Stimulated activated CD8-positive, alpha-beta memory T cell treated with anti-CD3 and anti-CD28 coated beads, Interleukin-7, amount 100 ng/mL, for 1 hour (primary cell): ENCODE measurements at places on chromosomes 4 and X.

- no peak for DNase-seq
These were observed 310.9 kb upstream of the MAOA start for GRCh38 chrX:43345166-43345565.

GRCh38 chr4:45927641-45928040 is 196.2 kb downstream of the GABRG1 start:
- no peak for DNase-seq

GRCh38 chrX:37424000-37424429 is 74.9 kb downstream of the PRRG1 start:
- no peak for DNase-seq

GRCh38 chr4:186068581-186069348 is at the start of gene TLR3:
TSS of gene TLR3 (plus strand) at chr4:186069156. CDS start at chr4:186076620, 7,464 bp downstream.
- DNase-seq: no peak

DNA sequence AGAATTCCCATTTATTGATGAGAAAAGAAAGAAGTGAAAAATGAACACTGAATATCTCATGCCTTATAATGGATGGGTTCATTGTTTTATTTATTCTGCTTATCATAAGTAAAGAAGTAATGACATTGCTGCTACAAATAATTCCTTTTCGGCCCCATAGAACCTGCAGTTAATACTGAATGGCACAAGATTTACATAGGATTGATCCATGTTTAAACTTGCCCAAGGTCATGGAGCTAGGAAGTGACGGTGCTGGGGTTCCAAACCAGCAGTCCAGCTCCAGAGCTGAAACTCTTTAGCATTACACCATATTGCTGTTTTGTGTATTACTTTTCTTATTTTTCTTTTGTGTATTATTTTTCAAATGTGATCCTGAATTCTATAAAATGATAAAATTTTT is 30.2 kb upstream of the PRSS48 start:
- no peak for DNase-seq

DNA sequence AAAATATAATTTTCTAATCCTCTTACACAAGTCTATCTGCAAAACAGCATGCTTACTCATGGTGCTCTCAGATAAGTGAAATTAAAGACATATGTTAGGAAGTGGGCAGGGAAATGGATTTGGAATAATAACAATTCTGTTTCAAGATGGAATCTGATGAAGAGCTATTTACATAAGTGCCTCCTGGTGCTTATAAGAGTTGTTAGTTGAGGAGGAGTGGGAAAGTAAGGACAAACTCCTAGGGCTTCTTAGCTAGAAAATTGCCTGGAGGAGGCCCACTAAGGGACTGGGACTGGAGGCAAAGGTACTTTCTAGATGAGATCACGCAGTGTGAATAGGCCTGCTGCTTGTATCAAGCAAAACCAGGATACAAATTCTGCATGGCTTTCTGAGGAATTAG is 939.8 kb downstream of the GLUD2 start:
- DNase-seq: no peak

DNA sequence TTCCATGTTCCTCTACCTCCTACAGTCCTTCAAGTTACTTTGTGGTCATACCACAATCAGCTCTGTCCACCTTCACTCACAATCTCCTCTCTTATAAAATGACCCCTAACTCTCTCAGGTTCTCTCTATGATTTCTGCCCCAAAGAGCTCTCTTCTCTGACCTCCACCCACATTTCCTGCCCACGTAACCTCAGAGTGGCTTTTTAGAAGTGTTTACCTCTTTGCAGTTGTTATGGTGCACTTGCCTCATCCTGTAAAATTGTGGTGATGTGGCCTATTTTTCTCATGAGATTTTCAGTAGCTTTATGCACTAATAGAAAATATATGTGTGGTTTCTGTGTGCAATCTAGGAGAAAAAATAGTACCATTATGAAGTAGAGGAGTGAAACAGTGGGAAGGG is 215.8 kb downstream of the PACRGL start:
- no peak for DNase-seq

- DNase-seq: no peak
These were observed 277.6 kb upstream of the DIAPH2 start for GRCh38 chrX:96407072-96407471.

- DNase-seq: no peak
These were observed 27.6 kb upstream of the CFAP299 start for GRCh38 chr4:80307774-80308465.

- no peak for DNase-seq
These were observed 168.3 kb upstream of the PUDP start for GRCh38 chrX:7316280-7316679.

DNA sequence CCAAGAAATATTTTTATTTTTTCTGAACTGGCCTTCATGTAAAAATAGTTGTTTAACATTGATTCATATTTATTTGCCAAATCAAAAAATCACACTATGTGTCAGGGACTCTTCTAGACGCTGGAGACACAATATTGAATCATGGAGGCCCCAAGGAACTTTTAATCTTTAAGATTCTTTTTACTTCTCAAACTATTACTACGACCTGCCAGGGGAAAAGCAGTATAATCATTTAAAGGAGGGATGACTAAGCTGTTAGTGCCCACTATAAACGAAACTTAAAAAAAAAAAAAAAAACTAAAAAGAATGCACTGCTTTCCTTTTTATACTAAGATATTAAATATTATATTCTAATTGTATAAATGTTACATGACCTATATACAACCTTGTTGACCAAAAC is 84.7 kb downstream of the PPA2 start:
- DNase-seq: no peak

DNA sequence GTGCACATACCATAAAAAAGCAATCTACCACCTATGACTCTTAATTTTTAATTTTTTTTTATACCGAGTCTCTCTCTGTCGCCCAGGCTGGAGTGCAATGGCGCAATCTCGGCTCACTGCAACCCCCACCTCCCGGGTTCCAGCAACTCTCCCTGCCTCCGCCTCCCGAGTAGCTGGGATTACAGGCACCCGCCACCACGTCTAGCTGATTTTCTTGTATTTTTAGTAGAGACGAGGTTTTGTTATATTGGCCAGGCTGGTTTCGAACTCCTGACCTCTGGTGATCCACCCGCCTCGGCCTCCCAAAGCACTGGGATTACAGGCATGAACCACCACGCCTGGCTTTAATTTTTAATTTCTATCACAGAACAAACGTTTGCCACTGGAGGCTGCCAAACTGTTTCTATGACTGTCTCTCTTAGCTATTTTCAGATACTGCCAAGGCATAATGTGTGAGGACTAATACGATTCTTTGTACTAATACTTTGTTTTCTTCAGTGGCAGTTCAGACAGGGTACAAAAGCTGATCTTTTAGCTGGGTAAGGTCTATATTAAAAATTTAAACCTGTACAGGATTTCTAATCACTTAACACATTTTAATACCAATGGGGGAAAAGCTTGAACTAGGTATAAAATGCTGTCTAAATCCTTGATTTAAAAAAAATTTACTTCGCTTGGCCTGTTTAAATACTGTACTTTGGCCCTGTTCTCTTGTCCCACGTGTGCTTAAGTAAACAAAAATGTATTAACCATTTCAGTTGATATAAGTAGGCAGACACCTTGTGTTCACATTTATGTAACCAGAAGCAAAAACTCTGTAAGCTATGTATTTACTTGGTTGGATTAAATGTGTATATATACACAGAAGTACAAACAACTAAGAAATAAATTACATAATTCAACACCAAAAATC is 2.3 kb downstream of the PGRMC2 start:
- no peak for DNase-seq

DNA sequence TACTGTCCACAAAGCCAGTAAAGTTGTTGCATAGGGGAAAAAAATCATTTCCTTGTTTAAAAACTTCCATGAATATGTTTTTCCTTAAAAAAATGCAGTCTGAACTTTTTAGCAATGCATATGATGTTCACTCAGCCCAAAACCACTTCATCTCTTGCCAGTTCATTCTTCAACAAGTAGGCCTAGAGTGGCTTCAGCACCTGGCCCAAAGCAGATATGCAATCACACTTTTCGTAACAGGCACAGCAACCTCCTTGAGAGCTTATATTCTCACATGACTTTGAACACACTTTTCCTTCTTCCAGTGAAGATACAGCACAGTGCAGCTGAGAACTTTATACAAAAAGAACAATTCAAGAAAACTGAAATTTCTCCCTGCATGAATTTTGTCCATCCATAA is 128.6 kb downstream of the ADAMTS3 start:
- DNase-seq: no peak

DNA sequence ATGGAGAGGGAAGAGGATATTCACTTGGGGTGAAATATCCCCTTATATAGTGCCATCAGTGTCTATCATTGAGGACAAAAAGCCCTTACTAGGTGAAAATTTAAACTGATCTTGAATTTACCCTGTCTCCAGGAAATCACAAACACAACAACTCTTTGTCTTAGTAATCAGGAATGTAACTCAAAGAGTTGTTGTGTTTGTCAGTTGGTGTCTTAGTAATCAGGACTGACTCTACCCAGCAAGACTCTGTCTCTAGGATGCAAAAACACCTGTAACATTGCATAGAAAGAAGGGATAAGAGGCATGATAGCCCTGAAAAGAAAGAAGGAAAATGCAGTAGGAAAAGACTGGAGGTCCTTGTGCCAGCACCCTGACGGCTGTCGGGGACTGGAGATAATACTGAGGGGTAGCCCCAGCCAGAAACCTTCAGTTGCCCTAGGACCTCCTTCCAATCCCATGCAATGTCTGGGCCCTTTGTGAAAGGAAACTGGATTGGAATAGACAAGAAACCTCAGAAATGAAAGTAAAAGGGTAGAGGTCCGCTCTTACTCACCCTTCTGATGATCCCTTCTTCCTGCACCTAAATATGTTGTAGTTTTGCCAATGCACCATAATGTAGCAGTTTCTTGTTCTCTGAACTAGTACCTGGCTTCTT is 45.3 kb downstream of the HMGB2 start:
- no peak for DNase-seq

DNA sequence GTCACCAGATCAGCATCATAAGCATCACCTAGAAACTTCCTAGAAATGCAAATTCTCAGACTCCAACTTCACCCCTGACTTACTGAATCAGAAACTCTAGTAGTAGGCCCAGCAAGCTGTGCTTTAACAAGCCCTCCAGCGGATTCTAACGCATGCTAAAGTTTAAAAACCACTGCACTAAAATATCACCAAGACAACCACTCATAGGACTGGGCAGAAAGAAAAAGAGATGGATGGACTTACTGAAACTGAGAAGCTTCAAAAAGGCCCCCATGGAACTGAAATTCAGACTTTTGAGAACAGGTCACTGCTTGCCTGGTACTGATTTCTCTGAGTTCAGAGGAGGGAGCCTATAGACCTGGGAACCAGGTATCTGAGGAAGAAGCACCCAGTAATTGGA is 40.1 kb downstream of the FAM241A start:
- no peak for DNase-seq

DNA sequence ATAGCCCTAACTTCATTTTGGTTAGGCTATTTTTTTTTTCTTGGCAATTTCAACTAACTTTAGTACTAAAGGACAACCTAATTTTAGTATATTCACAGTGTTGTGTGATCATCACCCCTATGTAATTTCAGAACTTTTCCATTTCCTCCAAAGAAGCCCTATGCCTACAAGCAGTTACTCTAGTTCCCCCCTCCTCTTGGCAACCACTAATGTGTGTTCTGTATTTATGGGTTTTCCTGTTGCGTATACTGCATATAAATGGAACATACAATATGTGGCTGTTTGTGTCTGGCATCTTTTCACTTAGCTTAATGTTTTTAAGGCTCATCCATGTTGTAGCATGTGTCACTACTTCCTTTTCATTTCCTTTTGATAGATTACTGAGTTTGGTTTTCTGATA is 57.6 kb downstream of the N4BP2 start:
- no peak for DNase-seq

- DNase-seq: no peak
These were observed 102.7 kb downstream of the KLHL8 start for GRCh38 chr4:87117732-87118075.

DNA sequence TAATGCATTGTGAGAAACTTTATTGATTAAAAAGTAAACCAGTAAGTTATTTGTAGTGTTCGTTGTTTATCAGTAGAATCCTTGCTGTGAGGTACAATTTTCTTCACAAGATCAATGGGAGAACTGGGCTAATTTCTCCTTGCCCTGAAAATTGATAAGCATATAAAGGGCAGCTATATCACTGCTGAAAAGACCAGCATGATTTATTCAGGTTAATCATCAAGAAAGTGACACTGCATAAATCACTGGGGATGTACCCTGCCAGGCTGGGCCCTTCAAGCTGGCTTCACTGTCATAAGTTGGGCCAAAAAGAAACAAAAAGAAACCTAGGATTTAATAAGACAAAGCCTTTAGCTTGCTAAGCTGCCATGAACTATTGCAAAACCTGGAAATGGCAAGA is 746.7 kb downstream of the STPG2 start:
- no peak for DNase-seq

GRCh38 chr4:38223306-38223705 is 263.1 kb downstream of the PTTG2 start:
- DNase-seq: no peak

DNA sequence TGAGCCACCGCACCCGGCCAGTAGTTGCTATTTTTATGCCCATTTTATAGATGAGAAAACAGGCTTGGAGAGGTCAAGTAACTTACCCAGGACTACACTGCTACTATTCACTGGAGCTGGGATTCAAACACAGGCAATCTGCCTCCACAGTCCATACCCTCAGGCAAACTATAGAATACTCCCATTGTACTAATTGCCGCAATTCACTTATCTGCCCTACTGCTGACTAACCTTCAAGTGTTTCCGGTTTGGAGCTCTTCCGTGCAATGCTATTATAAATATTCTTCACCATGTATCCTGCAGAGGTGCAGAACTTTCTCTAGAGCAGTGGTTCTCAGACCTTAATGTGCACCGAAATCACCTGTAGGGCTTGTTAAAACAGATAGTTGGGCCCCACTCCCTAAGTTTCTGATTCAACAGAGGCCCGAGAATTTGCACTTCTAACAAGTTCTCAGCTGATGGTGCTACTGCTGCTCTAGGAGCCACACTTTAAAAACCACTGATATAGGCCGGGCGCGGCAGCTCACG is 1.9 kb upstream of the G3BP2 start:
- no peak for DNase-seq

GRCh38 chr4:164204434-164204833 is 549.5 kb upstream of the SMIM31 start:
- DNase-seq: no peak

DNA sequence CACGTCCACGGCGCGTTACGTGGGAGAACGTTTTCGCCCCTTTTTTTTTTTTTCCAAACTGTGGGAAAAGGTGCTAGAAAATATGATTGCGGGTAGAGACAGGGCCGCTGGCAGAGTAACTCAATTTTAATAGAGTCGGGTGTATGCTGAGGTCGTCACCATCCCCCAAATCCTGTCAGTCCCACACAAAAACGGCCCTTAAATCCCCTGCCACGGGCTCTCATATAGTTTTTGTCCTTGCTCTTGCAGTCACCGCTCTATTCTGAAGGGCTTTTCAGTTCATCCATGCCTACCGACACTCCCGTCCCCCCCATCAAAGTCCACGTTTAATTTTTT is 796 bp upstream of the MED14 start:
- DNase-seq: no peak

- no peak for DNase-seq
These were observed 138.8 kb upstream of the TAPT1 start for GRCh38 chr4:16365036-16365569.

- no peak for DNase-seq
These were observed 323.5 kb upstream of the CASK start for GRCh38 chrX:42246814-42247213.

- no peak for DNase-seq
These were observed 357.9 kb downstream of the UNC5C start for GRCh38 chr4:95190751-95191436.

GRCh38 chr4:42416017-42416416 is 18.7 kb downstream of the SHISA3 start:
- DNase-seq: no peak

GRCh38 chr4:164730705-164731393 is 23.1 kb upstream of the SMIM31 start:
- no peak for DNase-seq

- no peak for DNase-seq
These were observed 5.7 kb downstream of the P2RY8 start for GRCh38 chrX:1531096-1531890.
